ENCODE measurements at places on chromosomes 13 and 19.

- DNase-seq = no peak
Observed at GRCh38 chr19:20162821-20163220, 4.2 kb upstream of the ZNF486 start.

GRCh38 chr13:110372676-110373075, 65.6 kb downstream of the COL4A2 start:
- DNase-seq = no peak

DNA sequence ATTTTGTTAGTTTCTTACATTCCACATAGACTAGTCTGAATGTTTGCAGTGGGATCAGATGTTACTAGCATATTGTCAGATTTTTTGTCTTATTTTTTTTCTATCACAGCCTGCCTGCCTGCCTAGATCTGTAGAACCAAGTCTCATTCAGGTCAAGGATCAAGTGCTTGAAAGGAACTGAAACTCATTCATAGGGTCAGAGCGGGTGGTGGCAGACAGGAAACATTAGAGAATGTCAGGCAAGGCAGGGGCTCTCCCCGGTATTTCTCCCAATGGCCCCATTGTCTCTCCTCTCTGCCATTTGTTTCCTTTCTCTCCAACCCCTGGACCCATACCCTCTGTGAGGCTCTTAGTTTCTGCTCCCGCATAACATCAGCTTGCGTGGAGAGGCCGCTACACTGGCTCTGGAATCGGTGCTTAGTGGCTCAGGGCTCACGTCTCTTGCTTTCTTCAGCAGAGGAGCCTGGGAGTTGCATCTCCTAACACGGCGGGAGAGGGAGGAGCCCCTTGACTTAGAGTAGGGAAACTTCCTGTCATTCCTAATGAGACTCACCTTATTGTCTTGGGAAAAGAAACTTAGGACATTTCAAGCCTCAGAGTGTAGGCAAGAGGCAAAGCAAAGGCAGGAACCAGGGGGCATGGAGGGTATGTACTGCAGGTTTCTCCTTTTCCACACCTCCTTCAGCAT, 35.6 kb upstream of the SPATA13 start:
- no peak for DNase-seq

DNA sequence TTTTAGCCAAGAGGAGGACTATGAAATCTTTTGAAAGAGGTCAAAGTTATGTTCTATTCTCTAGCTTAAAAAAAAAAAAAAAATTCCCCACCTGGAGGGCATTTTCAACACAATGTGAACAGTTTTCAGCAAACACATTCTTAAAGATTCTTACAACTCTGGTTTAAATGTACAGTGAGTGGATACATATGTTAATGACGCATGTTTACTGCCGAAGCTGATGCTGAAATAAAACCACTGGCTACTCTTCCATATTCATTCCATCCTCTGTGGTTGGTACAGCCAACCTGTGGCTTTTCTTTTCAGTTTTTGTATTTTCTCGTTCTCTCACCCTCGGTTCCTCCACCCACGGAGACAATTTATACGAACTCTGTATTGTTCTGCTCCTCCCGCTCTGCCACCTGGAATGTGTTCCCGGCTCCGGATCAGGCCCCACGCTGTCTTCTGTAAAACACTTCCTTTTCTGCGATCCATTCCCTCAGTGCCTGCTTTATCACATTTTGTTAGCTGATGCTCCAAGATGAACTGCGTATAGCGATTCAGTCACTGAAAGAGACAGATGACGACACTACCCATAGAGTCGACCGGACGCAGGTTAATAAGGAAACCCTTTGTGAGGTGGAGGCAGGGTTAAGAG, 466.4 kb upstream of the ARGLU1 start:
- no peak for DNase-seq

DNA sequence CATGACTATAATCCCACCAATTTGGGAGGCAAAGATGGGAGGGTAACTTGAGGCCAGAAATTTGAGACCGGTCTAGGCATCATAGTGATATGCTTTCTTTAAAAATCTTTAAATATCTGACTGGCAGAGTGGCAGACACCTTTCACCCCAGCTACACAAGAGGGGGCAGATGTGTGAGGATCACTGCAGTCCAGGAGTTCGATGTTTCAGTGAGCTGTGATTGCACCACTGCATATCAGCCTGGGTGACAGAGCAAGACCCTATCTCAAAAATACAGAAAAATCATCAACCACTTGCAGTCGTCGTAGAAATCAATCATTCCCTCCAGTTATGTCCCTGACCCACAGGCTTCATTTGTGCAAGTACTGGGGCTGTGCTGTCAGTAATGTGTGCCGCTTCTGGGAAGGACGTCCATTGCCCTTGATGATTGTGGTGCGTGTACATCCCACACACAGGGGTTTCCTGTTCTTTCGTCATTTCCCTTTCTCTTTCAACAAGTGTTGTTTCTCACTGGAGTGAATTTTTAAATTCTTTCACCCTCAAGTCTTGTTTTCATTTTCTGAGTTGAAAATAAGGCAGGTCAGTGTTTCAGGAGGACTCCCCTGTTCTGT, 1.4 kb downstream of the LGALS14 start:
- DNase-seq = no peak

GRCh38 chr19:10191347-10191746, 3.4 kb downstream of the DNMT1 start:
- DNase-seq = no peak

DNA sequence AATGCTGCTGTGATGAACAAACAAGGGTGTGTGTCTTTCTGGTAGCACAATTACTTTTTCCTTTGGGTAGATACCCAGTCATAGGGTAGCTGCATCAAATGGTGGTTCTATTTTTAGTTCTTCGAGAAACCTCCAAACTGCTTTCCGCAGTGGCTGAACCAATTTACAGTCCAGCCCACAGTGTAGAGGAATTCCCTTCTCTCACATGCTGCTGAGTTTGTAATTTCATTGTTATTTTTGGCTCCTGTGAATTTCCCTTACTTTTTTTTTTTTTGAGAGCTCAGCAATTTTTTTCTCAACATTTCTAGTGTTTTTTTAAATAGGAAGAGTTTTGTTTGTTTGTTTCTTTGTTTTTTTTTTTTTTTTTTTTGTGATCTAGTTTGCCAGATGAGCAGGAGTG, 37.5 kb upstream of the ADGRE1 start:
- no peak for DNase-seq

DNA sequence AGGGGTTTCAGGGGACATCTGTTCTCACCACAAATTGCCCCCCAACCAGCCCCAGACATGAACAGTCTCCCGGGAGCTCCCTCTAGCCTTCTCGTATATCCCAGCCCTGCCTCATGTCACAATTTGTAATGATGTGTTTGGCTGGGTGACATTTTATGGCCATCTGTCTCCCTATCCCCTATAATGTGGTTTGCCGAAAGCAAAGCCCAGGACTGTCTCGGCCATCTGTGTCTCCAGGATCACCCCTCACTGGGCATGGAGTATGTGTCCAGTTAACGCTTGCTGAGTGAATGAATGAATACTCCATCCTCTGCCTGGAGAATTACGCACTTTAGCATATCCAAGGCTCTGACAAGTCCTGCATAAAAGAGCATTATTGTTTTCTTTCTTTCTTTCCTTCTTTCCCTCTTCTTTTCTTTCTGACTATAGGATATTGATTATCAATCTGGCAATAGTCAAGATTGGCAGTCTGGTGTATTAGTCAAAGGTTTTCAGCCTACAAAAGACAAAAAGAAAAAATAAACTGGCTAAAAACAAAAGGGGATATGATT, 15.1 kb downstream of the HPN start:
- no peak for DNase-seq

DNA sequence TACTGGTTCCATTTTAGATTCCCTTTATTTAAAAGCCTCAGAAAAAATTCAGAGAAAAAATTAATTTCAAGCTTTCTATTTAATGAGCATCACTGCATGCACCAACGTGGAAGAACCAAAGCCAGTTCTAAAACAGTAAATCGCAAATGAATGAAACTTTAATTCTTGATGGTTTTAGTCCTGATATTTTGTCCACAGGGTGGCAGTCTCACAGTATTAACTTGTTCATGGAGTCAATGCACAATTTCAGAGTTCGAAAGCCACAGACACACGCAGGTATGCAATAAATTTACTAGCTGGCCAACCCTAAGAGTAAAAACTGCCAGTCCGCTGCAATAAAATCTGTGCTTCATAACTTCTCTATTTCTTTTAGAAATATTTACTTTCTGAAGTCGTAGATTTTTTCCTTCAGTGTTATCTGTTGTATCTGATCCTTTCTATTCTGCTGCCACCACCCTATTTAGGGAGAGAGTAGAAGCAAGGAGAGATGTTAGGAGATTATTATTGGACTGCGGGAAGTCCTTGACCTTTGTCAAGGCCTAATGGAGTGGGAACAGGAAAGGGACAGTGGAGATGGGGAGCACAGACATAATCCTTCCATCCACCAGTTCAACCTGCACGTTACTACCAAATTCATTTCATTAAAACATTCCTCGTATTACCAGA, 7.0 kb upstream of the WBP4 start:
- DNase-seq = no peak

GRCh38 chr19:11164879-11165406, 9.4 kb upstream of the SPC24 start:
- DNase-seq = no peak

DNA sequence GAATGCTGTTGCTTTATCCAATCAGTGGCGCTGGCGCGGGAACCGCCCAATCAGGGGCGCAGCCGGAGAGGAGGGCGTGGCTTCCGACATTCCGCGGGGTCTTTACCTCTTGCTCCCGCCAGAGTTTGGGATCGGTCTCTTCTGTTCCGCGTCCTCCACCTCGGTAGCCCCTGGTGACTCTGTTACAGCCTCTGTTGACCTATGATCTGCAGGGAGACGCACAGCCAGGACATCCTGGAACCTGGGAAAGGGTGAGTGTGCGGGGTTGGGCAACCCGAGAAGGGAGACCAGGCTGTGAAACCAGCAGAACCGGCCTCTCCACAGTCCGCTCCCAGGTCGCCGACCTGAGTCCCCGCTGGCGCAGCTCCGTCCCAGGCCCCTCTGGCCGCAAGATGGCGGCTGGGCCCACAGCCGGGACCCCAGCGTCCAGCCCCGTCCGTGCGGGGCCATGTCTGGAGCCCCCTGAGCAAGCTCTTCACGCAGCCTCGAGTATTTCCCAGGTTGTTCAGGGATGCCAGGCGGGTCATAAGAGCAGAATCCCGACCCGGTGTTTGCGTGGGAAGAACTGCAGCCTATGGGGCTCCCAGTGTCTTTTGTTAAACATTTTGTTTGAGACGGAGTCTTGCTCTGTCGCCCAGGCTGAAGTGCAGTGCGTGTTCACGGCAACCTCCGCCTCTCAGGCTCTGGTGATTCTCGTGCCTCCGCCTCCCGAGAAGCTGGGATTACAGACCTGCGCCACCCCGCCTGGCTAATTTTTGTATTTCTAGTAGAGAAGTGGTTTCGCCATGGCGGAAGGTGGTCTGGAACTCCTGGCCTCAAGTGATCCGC, 4.4 kb upstream of the ZNF681 start:
- peak; percentile 94 for DNase-seq

- no peak for DNase-seq
Observed at GRCh38 chr19:1487576-1488281, 2.4 kb downstream of the PCSK4 start.

DNA sequence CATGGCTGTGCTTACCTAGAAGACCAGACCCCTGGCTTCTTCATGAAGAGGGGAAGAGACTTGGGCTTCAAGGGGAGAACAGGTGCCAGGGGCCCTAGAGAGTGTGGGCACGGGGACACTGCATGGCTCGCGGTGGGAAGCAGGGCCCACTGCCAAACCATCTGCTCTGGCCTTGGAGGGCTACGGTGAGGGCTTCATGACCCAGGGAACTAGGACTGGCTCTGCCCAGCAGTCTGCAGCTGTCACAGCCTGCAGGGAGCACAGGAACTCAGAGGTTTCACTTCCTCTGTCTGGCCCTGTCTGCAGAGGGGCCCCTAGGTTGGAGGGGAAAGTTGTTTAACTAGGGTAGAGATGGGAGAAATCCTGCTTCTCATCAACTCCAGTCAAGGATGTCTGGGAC, 4.3 kb downstream of the ERCC1 start:
- DNase-seq = no peak

GRCh38 chr13:50589651-50590054, 253.8 kb downstream of the DLEU7 start:
- DNase-seq = no peak

DNA sequence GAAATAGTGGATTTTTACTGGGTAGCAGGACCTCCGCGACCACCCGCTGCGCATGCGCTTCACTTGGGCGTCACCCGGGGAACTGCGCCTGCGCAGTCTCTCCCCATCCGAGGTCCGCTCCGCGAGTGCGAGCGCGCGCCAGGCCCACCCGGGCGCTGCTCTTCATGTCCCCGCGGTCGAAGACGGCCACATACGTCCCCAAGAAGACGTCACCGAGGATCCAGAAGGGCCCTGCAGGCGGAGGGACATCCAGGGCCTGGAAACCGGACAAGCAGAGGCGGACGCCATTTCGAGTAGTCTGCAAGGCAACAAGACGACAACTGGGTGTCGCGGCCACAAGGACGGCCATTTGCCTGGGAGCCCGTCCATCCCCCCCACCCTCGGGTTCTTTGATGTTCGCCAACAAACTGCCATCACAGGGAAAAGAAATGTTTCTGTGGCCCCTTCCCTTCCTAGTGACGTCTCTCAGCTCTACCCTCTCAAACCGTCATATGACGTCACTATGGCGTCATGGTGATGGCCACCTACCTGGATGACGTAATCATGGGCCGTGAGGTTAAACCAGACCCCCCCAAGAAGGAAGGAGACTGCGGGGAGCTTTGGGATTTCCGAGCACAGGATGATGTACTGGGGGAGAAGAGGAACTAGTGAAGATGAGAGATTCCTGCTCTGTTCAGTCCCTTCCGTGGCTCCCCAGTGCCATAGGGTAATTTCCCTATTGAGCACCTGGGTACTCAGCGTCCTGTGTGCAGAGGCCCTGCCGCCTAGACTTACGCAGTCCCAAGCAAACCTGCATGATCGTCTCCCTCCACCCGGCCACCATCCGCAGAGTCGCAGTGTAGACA, 6.7 kb downstream of the NAPSA start:
- no peak for DNase-seq

- DNase-seq = peak; percentile 98
Observed at GRCh38 chr13:85313761-85314503, 485.3 kb downstream of the SLITRK6 start.

DNA sequence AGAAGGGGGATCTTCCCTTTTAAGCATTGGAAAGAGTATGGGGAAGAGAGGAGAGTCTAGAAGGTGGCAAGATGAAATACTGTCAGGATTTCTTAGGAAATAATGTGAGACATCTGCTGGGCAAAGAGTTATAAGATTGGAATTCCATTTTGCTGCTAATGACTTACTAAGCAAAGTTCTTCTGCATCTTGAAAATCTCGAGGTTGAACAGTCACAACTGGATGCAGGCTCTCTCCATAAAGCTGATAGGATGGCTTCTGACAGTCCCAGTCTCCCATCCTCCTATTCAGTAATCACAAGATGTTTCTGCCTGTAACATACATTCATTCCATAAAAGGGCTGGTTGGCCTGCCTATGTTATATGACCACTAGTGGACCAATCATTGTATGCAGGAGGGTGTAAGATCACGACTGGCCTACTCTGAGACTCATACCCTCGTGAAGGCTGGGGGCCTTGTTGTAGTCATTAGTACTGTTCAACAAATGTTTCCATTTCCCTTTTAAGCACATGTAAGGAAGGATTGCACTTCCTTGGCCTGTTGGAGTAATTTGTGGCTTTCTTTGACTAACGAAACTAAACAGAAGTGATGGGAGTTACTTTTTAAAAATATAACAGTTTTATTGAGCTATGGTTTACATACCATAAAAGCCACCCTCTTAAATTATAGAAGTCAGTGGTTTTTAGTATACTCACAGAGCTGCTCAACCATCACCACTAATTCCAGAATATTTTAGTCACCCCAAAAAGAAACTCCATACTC, 45.0 kb upstream of the TDRD3 start:
- no peak for DNase-seq

All from islet precursor cell (in vitro differentiated cells).